ENCODE measurements at places on chromosomes 7 and 10. TPM values are rescaled to one million over a fixed set of nuclear protein-coding genes. Genes with fewer than 3 reads are reported as not detected.

- no peak for DNase-seq
These were observed at the start of gene CNTNAP2 for GRCh38 chr7:146116521-146117222. Gene CNTNAP2 (plus strand): TSS chr7:146116801. CDS start chr7:146116877, 76 bp downstream.

GRCh38 chr7:151925446-151926335 is 30.6 kb upstream of the GALNTL5 start:
- no peak for DNase-seq

Gene CHST15
- 45.8 TPM for total RNA-seq

Gene TMEM184A
- total RNA-seq, result 1.6 TPM

Gene OPALIN
- total RNA-seq, result not detected

Gene FRMPD2
- not detected for total RNA-seq

DNA sequence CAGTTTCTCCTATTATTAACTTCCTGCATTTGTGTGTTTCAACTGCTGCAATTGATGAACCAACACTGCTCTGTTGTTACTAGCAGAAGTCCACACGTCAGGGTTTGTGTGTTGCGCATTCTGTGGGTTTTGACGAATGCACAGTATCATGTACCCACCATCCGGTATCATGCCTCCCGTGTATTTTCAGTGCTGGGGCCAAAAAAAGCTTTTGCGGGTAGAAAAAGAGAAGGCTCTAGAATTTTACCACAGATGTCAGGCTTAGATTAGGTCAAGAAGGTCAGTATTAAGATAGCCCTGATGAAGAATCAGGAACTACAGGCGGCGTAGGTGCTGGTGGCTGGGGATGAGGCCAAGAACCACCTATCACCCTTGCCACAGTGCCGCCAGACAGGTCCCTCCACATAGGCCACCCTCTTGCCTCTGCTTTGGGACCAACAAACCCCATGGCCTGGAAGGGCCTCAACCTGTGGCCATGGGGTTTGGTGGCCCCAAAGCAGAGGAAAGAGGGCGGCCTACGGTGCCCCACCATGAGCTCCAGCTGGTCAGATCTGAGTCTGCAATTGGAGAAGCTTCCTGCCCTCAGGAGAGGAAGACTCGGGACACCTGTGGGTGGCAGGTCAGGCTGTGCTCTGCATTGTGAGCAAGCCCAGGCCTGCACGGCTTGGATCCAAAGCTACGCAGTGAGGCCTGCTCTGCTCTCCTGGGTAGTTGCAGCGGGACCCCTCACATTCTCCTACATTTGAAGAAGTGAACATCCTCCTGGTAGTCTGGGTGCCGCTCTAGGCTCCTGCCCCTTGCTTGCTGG is 71.9 kb downstream of the MKI67 start:
- no peak for DNase-seq

GRCh38 chr10:7014721-7015120 is 396.1 kb downstream of the SFMBT2 start:
- no peak for DNase-seq

DNA sequence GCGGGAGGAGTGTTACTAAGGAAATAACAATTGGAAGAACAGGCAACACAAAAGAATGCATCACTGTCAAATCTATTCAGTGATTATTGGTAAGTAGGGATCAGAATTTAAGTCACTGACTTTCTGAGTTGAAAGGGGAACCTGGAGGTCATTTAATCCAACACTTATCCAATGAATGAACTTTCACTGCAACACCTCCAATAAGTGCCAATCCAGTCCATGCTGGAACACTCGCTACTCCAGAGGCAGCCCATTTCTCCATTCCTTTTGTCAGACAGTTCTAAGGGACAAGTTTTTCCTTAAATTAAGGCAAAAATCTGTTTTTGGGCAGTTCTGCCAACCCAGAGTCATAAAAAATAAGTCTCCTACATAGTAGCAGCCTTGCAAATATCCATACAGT is 29.5 kb downstream of the FRA10AC1 start:
- no peak for DNase-seq

GRCh38 chr7:106039486-106040060 is 72.5 kb downstream of the SYPL1 start:
- peak; percentile 82 for DNase-seq

- DNase-seq, result no peak
These were observed 126.1 kb upstream of the PPP2R2D start for GRCh38 chr10:131774681-131775085.

Gene LEP
- total RNA-seq, result 0.15 TPM

Measured in ovary (tissue), 10 donors.